ENCODE measurements at places on chromosomes 6 and 20. TPM values are rescaled to one million over a fixed set of nuclear protein-coding genes. Genes with fewer than 3 reads are reported as not detected.

ADIG gene
- total RNA-seq: not detected

MYCT1 gene
- total RNA-seq: not detected

DUSP15 gene
- total RNA-seq: not detected

PPP1R14C gene
- total RNA-seq: not detected

CRIP3 gene
- 2.1 TPM for total RNA-seq

SEMG1 gene
- total RNA-seq: not detected

GRM4 gene
- not detected for total RNA-seq

STAU1 gene
- total RNA-seq: 62.5 TPM

SEC63 gene
- total RNA-seq: 76.6 TPM

RAET1L gene
- not detected for total RNA-seq

SLC35D3 gene
- not detected for total RNA-seq

HRH3 gene
- total RNA-seq: not detected

NKAPL gene
- not detected for total RNA-seq
